EH (cell line): ENCODE measurements at places on chromosomes 2 and 18.
A peak's percentile ranks its signal among the peaks of the same experiment; 100 is the strongest.

- DNase-seq: no peak
Observed at GRCh38 chr2:175676813-175677212, 325.3 kb downstream of the LNPK start.

DNA sequence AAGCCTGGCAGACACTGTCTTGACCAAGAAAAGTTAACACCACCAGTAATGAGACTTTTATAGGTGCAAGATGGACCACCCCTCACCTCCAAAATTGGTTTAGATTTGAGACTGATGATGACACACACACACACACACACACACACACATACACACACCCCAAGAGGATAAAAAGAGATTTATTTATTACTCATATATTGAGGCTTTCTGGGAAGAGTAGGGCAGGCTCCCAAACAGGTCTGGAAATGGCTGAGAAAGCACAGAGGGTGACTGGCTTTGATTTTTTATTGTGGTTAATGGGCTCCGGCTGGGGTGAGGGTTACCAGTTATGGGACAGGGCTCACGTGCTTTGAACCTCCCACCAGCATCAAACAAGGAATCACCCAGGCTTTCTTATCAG lies 54.2 kb upstream of the ADAM23 start:
- no peak for DNase-seq

DNA sequence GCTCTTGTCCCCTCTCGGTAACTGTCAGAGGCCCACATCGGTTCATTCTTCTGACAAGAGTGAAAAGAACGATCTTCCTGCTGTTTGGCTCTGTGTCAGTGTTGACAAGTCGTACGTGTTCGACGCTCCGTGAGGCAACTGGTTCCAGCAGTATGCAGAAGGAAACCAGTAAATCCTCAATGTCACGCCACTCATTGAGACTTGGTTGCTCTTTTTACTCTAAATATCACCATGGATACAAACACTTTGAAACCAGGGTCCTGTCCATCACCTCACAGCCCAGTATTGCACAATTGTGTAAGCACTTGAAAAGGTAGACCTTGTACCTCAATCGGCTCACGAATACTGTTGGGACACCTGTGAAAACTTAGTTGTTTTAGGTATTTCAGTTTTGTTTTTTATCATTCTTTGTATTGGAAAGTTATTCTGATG lies 136.4 kb downstream of the ZNF407 start:
- DNase-seq: no peak

DNA sequence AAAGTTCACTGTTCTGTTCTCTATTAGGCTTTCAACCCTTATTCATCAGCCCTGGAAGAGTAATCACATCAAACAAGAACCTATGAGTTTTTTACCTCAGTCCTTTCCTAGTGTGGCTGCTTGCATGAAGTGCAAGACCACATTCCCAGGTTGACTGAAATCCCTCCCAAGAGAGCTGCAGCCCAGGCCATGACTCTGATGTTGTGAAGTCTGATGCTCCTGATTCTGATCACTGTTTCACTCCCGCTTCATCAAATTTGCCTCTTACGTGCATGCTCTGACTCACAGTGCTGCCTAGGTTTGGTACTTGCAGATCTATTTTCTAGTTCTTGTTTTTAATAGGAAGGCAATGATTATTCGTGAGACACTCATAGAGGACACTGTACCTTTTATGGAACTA lies 58.2 kb upstream of the DSEL start:
- DNase-seq: no peak

GRCh38 chr2:172922306-172922705 lies 153.3 kb upstream of the MAP3K20 start:
- DNase-seq: no peak

GRCh38 chr2:30492619-30493018 lies 45.6 kb downstream of the LCLAT1 start:
- DNase-seq: peak; percentile 44

- no peak for DNase-seq
Observed at GRCh38 chr18:25672490-25672889, 320.5 kb upstream of the ZNF521 start.

DNA sequence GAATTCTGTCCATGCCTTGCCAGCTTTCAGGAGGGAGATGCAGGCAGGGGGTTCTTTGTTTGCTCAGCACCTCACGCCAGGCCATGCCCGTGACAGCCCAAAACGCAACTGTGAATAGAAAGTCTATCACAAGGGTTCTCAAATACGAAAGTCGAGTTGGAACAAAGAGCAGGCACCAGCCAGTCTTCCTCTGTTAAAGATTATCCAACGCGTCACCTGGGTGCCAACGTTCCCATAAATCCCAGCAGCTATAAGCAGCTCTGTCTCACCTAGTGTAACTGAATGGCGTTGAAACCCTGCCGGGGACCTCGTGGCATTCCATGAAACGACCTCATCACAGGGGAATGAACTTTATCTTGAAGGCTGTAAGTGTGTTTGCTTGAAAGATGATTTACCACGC lies 84.8 kb upstream of the GATA6 start:
- DNase-seq: no peak

GRCh38 chr18:7102131-7102530 lies 15.5 kb downstream of the LAMA1 start:
- no peak for DNase-seq

GRCh38 chr2:135893374-135893794 lies 17.1 kb upstream of the MCM6 start:
- no peak for DNase-seq

DNA sequence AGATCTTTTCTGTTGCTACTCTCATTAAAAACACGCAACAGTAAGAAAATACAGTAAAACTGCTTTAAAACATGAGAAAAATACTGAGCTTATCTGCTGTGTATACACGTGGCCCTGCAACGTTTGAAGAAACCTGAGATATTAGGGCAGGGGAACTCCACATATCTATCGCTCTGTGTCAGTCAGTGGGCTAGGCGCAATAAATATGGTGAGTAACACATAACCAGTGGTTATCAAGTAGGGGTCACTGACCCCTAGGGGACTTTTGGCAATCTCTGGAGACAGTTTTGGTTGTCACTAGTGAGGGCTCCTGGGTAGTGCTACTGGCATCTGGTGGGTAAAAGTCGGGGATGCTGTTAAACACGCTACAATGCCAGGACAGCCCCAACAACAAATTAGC lies 14.9 kb downstream of the STAT1 start:
- DNase-seq: no peak

GRCh38 chr2:221600388-221600787 lies 28.3 kb upstream of the EPHA4 start:
- no peak for DNase-seq

- no peak for DNase-seq
Observed at GRCh38 chr18:5851998-5852397, 43.3 kb downstream of the TMEM200C start.

GRCh38 chr2:227939271-227940027 lies 68.0 kb downstream of the DAW1 start:
- peak; percentile 56 for DNase-seq

DNA sequence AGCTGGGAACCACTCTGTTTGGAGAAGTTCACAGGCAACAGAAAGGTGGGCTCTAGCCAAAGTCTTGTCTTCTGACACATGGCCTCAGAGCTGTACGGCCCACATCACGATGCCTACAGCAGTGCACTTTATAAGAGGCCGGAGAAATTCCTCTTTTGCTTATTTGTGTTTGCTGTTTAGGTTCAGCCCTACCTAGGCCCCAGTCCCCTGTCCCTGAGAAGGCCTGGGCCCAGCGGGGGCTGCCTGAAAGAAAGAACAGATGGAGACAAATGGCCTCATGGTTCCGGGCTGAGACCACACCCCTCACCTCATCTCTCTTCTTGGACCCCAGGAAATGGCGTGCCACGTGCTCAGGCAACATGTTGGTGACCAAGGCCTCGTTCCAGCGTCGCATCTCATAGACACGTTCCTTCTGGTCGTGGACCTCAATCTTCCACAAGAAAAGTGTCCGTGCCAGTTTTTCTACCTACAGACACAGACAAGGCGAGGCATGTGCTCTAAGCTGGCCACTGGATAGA lies 30.9 kb downstream of the CENPO start:
- no peak for DNase-seq

DNA sequence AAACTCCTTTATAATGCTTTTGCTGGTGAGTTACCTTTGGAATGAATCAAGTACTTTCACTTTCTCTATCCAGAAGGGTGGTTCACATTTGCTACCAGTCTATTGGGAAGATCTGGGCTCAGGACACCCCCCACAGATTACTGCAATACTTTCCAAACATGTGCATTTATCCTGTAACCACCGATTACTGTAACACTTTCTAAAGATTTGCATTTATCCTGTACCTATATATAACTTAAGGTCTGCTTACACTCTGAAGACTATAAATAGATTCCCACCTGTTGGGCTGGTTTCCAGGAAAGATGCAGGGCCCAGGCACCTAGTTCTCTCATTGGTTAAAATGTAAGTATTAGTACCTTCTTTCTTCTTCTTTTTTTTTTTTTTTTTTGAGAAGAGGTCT lies 113.0 kb upstream of the NEDD4L start:
- no peak for DNase-seq

GRCh38 chr2:141906678-141907077 lies 224.1 kb downstream of the LRP1B start:
- DNase-seq: no peak

- peak; percentile 54 for DNase-seq
Observed at GRCh38 chr2:217127744-217128143, 267.9 kb upstream of the TNP1 start.

DNA sequence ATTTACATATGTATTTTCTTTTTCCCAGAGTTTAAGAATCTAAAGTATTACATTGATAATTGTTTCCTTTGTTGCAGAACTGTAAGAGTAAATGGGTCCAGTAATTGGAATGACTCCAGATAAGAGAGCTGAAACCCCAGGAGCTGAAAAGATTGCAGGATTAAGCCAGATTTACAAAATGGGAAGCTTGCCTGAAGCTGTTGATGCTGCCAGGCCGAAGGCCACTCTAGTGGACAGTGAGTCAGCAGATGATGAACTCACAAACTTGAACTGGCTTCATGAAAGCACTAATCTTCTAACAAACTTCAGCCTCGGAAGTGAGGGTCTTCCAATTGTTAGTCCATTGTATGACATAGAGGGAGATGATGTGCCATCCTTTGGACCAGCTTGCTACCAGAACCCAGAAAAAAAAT lies 183.8 kb upstream of the STON1 start:
- DNase-seq: peak; percentile 86

- DNase-seq: no peak
Observed at GRCh38 chr2:59926731-59927130, 626.7 kb downstream of the BCL11A start.

DNA sequence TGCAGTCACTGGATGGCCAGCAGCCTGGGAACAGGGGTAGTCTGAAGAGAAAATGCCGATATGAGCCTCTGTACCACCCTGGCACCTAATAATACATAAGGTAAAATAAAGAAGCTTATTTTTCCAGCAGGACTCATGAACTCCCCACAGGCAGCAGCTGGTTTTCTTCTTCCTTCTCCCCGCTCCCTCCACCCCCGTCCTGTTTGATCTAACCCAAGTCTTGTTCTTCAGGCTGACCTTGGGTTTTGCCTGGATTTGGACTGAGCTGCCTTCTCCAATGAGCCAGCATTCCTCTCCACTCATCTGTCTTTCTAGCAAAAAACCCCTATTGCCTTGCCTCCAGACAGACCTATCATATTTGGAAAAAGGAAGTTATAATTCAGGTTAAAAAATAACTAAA lies 111.8 kb downstream of the CELF4 start:
- no peak for DNase-seq

GRCh38 chr2:238599549-238600505 lies 173.1 kb downstream of the ASB1 start:
- no peak for DNase-seq

- no peak for DNase-seq
Observed at GRCh38 chr2:163990101-163990500, 254.3 kb upstream of the FIGN start.

GRCh38 chr2:197254776-197255530 lies 55.6 kb downstream of the ANKRD44 start:
- DNase-seq: no peak

DNA sequence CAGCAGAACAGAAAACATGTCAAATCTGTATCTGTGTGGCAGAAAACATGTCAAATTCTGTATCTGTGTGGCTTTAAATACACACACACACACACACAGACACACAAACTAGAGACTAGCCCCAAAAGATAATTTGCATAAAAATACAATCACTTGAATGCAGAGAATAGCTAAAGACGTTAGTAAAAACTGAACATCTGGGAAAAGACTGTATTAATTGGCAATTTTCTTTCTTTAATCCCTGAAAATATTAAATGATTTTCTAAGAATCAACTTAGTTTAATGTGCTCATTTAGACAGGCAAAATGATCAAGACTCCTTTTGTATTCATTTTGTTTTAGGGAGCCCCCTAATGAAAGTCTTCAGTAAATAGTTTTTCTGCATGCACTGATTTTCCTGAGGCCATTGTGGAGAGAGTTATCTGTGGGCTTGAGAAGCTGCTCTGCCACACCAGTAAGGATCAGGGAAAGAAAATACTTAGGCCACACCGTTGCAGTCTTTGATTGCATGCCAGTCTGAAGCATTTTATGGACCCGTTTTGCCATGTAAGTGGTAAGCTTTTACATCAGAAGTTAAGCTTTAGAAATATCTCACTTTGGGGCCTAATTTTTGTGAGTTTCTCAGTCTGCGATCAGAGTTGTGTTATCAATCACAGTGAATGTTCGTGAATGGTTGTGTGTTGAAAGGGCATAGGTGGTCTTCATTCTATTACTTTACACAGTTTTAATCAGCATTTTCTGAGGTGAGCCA lies 2.2 kb downstream of the SPATS2L start:
- DNase-seq: peak; percentile 58

- peak; percentile 95 for DNase-seq
Observed at GRCh38 chr2:43519643-43520221, 76.1 kb downstream of the THADA start.

- no peak for DNase-seq
Observed at GRCh38 chr18:79779021-79779699, 18.6 kb upstream of the KCNG2 start.

DNA sequence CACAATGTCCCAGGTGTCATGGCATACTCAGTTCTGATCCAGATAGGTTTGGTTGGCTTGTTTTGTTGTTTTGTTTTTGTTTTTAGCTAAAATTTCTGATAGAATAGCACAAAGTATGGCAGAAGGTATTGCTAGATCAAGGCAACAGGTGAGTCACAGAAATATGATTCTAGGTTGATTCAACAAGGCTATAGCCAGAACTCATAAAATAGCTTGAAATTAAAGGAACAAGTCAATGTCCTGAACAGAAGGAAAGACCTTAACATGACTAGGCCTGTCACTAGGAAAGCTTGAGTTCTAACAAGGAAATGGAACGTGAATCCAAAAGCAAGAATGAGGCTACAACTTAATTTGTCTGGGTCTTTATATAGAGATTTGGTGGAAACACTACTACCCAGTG lies 157.1 kb downstream of the GALNT3 start:
- no peak for DNase-seq

DNA sequence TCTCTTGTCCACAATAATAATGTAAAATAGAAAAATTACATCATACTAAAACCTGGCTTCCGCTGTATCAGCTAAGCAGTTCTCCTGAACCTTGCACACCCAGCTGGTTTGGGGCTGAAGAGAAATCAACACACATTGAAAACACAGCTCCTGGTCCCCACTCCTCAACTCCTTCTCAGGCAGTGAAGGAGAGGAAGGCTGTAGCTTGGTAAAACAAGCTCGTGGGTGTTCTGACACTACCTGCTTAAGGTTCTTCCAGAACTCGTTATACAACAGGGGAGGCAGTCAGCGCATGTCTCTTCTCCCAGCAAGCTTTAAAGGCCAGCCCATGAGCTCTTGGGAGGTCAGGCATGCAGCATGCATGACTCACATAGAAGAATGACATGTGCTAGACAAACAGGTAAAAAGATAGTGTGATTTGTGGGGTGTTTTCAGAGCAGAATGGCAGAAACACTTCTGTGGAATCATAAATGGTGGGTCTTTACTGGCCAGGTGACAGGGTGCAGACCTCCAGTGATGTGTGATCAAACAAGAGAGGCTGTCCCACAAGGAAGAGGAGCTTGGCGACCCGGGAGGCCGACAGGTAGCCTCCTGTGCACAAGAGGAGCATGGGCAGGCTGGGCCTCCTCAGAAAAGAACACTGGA lies 69.1 kb downstream of the UXS1 start:
- no peak for DNase-seq
